ENCODE measurements at places on chromosomes 3 and 15. TPM values are rescaled to one million over a fixed set of nuclear protein-coding genes. Genes with fewer than 3 reads are reported as not detected.

DNA sequence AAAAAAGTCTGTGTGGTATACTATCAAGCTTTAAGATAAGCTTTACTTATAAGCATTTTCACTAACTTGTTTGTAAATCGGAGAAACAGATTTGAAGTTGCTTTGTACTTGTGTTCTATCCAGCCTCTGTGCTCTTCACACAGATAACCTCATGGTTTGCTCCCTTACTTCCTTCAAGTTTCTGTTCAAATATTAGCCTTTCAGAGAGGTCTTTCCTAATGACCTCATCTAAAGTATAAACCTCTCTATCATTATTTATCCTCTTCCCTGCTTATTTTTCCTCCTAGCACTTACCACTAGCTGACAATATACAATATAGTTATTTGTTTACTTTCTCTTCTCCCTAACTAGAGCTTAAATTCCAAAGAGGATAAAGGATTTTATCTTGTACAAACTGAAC is 180.0 kb downstream of the CBLB start:
- no peaks in the 10 kb centered on the region for H3K27me3 ChIP-seq
- DNase-seq = no peak
- peaks cover 32% of the 10 kb centered on the region for H3K36me3 ChIP-seq
- peaks cover 6% of the 10 kb centered on the region for H3K4me1 ChIP-seq
- H3K27ac ChIP-seq = no peak overlapping the region

DNA sequence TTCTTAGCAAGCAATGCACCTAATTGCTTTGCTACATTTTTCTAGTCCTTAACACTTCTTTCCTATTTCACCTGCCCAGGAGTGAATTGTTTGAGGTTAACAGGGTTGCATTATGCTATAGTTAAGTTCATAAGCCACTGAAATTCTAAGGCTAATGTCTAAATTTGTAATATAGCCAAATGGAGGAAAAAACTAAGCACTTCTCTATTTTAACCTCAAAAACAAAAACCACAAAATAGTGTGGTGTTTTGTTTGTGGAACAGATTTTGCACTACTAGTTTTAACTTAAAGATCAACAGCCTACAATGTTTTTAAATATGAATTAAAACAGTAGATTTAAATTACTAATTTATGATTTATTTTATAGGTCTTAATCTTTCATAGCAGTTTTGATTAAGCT is 5.5 kb downstream of the ATOSA start:
- no peak overlapping the region for H3K4me3 ChIP-seq
- H3K27ac ChIP-seq = no peak overlapping the region
- no peak for DNase-seq
- H3K4me1 ChIP-seq = no peaks in the 10 kb centered on the region
- H3K36me3 ChIP-seq = peaks cover 57% of the 10 kb centered on the region
- H3K27me3 ChIP-seq = no peaks in the 10 kb centered on the region

GRCh38 chr15:34716111-34716510 is 38.7 kb downstream of the GJD2 start:
- no peak overlapping the region for H3K4me3 ChIP-seq
- peaks cover 16% of the 10 kb centered on the region for H3K27me3 ChIP-seq
- DNase-seq = no peak
- H3K4me1 ChIP-seq = no peaks in the 10 kb centered on the region

DNA sequence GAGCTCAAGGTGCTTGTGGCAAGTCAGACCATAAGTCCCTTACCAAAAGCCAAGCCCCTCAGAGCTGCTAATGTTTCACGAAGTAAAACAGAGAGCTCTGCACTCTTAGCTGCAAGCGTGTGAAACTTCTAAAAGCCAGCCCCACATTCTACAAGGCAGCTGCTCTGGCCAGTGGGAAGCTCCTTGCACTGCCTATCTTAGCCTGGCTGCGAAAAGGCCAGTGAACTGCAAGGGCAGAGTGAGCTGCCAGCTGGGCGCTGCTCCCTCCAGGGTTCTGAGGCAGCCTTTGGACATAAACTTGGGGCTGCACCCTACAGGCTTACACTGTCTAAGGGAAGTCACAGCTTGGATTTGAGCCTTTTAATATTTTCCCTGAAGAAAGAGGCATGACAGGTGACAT is 2.2 kb upstream of the MUSTN1 start:
- DNase-seq = no peak
- no peaks in the 10 kb centered on the region for H3K4me1 ChIP-seq
- H3K27ac ChIP-seq = no peak overlapping the region
- no peaks in the 10 kb centered on the region for H3K36me3 ChIP-seq
- H3K4me3 ChIP-seq = no peak overlapping the region

DNA sequence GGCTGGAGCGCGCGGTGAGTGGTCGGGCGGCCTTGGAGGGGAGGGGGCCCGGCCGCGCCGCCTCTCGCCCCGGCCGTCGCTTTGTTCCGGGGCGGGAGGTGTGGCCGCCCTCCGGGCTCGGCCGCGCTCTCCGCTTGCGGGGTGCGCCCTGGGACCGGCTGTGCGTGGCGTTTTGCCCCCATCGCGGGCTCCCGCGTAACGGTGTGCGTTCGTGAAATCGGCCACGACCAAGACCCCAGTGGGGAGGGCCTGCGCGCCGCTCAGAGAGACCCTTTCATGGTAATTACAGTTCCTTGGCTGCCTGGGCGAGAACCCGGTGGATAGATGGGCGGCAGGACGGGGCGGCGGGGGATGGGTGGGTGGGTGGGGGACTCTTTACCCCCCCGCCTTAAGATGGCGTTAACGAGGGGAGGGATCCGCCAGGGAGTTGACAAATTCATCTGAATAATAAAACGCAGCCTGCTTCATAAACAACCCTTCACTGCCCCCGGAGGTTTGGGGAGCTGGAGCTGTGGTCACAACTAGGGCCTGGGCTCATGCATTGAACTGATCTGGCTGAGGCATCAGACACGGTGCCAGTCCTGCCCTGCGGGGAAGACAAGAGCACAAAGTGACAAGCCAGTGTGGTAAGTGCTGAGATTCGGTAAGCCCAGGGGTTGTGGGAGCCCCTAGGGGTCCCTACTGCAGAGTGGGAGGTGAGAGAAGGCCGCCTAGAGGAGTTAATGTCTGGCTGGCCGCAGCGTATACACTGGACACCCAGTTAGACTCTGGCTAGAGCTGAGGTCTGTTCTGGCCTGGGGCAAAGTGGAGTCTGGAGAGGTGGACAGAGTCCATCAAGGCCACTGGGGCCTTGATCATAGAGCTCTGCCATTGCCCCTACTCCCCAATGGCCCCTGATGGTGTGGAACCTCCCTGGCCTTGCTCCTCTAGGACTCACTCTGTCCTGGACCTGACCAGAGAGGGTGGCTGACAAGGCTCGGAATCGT is 668 bp downstream of the MRAS start:
- peak overlapping the region; percentile 94 for H3K4me3 ChIP-seq
- DNase-seq = no peak
- no peak overlapping the region for H3K27ac ChIP-seq
- peaks cover 5% of the 10 kb centered on the region for H3K4me1 ChIP-seq
- no peaks in the 10 kb centered on the region for H3K36me3 ChIP-seq

EIF2B5 gene
- total RNA-seq = 36.1 TPM

GMPS gene
- 128 TPM for total RNA-seq

CYP8B1 gene
- not detected for total RNA-seq

All from MCF 10A (cell line).